ENCODE measurements at places on chromosomes 3 and 15.

DNA sequence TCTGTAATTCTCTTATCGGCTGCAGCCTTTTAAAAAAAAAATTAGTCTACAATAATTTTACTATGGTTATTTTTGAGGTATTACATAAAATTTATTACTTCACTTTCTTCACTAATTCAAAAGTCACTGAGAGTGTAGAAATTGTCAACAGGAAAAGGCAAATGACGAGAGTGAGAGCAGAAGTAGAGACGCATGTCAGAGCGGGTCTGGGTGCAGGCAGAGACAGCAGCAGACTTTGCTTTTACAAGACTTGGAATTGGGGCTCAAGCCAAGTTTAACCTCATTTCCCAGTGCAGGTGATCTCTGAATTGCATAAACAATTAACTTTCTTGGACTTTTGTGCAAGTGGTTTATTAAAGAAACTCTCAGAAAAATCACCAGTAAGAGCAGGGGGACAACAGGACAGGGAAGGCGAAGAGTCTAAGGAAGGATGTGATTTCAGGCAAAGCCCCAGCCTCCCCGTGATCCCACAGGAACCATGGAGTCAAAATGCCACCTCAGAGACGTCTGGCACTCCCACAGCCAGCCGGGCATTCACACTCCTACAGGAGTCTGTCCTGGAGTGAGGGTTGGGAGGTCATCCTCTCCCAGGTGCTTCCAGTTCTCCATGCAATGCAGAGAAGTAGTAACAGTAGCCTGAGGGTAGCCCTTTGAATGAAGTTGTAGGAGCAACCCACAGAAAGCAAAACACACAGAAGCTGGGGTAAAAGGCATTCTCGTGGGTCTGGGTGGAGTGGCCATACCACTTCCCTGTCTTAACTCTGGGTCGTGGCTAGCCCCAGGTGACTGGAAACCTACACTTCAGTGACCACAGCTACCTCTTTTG lies 274.0 kb upstream of the TGFBR2 start:
- no peak for DNase-seq

DNA sequence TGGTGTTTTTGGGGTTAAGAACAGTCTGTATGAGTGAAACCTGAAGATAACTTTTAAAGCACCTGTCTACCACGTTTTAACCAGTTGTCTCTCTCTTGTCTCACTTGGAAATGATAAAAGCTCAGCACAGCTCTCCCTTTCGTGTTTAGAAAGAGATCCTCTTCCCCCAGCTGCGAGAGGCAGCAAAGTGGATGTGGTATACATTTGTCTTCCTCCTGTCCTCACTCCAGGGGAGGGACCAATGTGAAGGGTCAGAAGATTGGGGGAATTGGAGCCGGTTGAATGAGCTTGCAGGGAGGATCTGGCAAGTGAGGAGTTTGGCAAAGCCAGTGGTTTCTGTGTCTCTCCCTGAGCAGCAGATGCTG lies 14.6 kb downstream of the SMAD6 start:
- no peak for DNase-seq

DNA sequence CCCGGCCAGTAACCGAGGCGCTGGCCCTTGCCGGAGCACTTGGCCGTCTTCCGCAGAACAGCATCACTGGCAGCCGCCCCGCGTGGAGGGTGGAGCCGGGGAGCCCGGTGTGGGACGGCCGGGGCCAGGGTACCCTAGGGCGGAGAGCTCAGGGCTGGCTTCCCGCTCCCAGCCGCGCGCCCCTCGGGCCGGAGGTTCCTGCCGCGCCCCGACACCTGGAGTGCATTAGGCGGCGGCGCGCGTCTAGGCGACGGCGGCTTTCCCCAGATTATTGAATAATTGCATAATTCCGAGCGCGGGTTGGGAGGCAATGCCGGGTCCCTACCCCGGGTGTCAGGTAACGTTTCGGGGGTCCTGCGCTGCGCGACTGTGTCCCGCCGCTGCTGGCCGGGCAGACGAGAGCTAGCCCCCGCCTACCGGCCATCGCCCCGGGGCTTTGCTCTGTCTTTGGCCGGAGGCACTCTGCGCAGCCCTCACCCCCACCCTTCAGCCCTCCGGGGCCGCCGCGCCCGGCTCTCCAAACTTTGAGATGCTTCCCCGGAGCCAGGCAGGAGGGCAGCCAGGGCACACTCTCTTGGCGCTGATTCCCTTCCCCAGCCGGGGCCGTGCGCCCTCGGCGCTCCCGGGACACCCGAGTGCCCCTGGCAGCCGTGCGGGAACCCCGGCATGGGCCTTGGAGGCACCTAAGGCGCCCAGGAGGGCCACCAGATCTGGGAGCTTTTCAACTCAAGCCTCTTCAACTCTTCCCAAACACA lies 749 bp downstream of the ITGA11 start:
- no peak for DNase-seq

DNA sequence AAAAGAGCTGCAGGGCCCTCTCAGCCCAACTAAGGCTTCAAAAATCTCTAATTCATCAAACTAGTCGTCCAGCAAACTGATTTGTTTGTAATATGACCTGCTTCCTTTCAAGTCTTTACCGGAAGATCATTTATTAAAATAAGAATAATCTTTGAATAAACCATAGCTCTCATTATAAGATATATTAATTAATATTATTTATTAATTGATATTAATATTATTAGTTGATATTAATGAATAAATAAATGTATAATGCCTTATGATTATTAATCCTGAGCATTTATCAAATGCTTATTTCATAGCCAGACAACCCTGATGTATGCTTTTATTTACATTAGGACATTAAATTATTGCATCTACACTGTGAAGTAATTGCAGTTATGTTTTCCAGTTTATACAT lies 550.7 kb upstream of the ALCAM start:
- no peak for DNase-seq

DNA sequence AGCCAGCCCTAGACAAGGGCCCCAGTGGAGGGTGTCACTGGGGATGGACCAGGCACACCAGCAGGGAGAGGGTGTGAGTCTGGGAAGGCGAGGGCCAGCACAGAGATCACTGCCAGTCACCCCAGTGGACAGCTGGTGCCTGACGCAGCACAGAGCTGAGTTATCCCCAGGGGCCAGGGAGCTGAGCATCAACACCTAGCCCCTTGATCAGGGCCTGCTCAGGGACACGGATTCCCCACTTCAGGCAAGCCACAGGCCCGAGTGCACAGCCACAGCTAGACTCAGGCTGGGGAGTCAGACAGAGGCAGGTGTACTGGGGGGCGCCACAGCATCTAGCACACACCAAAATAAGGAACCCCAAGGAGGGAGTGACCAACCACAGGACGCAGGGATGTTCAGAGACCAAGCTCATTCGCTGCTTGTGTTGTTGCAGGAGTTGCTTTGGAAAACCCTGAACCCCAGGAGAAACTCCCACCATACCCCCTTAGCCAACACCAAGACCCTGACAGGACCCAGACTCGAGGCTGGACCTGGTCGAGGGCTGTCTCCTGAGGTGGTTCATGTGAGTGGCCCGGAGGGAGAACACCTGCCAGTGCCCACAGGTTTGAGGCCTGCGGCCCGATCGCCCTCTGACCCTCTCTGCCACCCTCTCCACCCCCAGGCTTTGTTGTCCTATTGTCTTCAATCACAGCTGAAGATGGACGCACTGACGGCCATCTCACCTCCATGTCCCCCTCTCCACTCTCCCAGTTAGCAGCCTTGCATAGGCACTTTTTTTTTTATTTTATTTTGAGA lies 146.8 kb downstream of the TPRA1 start:
- DNase-seq: no peak

DNA sequence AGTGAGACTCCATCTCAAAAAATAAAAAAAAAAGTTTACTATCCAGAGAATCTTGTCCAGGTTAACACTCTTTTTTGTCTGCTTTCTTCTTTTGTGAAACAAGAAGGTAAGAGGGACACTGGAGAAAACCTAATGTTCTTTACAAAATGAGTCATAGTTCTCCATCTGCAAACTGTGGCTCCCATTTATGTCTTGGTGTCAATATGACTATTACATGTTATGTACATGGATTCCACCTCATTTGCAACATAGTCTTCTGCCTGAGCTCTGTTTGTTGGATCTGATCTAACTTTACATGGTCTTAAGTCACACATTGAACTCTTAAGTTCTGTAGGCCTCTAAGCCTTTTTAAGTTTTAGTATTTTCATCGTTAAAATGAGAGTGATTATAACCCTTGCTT lies 421.2 kb upstream of the TPRG1 start:
- no peak for DNase-seq
